SW480 (cell line): ENCODE measurements at places on chromosomes 16 and 17.
A peak's percentile ranks its signal among the peaks of the same experiment; 100 is the strongest.

- DNase-seq = no peak
Measured at GRCh38 chr16:84327926-84328505, 33.3 kb downstream of the WFDC1 start.

GRCh38 chr17:78125976-78126894, 2.3 kb downstream of the TMC6 start:
- DNase-seq = no peak

DNA sequence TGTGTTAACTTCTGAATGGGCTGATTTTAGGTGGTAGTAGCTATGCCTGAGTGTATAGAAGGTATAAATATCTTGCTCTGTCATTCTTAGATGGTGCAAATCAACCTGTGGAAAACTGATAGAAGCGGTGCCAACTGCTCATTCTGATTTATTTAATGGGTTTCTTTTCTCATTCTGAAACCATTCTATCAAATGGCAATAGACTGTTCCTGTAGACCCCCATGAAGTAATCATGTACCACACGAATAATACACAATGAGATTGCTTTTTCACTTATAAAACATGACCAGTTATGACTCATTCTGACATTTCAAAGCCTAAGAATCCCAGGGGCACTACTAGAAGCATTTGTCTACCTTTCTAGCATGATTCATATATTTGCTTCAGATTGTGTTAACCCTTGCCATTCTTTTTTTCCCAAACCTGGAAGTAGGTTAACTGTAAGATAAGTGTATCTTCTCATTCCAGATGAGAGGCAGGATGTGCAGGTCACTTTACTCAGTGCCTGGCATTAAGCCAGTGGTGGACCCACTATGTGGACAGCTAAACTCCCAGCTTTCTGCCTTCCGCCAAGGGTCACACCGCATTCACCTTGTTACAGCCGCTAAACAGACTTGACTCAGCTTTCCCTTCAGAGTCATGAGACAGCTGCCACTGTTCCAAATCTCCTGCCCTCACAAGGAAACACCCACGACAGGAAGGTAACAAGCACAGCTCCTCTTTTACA, 16.4 kb upstream of the SLC16A11 start:
- peak; percentile 87 for DNase-seq

DNA sequence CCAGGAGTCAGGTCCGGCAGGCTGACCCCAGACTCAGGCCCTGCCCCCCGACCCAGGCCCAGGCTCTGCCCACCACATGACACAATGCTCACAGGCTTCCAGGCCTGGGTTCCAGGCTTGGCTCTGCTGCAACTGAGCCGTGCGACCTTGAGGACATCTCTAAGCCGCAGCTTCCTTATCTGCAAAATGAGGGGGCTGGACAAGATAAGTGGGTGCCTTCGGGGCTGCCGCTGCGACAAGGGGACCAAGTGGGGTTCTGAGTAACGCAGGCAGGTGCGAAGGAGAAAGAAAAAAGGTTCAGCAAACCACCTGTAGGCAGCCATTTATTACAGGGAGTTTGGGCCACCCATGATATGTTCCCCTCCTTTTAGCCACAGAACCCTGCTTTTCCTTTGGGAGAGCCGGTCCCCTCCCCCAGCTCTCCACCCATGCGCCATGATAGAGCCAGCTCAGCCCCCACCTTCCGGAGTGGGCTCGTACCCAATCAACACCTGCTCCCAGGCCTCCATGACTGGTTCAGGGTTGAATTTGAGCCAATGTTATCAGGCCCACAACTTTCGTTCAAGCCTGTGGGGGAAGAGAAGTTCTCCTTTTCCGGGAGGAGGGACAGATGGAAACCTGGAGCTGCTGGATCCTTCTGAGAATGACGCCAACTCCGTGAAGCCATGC, 38.2 kb downstream of the RTN4RL1 start:
- DNase-seq = no peak

GRCh38 chr17:16197276-16197675, 18.1 kb downstream of the NCOR1 start:
- DNase-seq = no peak

DNA sequence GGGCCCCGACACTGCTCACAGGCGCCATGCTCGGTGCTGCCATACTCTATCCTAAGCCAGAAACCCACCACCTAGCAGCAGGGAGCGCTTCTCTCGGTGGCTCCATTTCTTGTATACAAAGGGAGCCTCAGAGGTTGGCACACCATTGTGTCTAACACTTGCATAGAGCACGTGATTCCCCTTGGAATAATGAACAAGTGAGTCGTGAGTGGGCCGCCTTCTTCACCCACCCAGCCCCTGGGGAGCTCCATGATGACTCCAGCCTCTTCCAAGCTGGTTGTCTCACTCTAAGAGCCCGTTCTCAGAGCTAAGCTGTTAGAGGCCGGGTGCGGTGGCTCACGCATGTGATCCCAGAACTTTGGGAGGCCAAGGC, 82.3 kb upstream of the ZNF469 start:
- DNase-seq = no peak

GRCh38 chr16:71367241-71367976, 8.9 kb downstream of the CALB2 start:
- DNase-seq = peak; percentile 62

GRCh38 chr17:19915245-19915978, 47.7 kb upstream of the ULK2 start:
- no peak for DNase-seq

- peak; percentile 86 for DNase-seq
Measured at GRCh38 chr17:36001862-36002603, 680 bp upstream of the CCL15 start.

- no peak for DNase-seq
Measured at GRCh38 chr17:40722241-40722640, 18.7 kb upstream of the KRT24 start.

- DNase-seq = no peak
Measured at GRCh38 chr17:27849474-27850185, 43.5 kb downstream of the LYRM9 start.

- DNase-seq = no peak
Measured at GRCh38 chr17:68559316-68559715, 41.9 kb downstream of the FAM20A start.

DNA sequence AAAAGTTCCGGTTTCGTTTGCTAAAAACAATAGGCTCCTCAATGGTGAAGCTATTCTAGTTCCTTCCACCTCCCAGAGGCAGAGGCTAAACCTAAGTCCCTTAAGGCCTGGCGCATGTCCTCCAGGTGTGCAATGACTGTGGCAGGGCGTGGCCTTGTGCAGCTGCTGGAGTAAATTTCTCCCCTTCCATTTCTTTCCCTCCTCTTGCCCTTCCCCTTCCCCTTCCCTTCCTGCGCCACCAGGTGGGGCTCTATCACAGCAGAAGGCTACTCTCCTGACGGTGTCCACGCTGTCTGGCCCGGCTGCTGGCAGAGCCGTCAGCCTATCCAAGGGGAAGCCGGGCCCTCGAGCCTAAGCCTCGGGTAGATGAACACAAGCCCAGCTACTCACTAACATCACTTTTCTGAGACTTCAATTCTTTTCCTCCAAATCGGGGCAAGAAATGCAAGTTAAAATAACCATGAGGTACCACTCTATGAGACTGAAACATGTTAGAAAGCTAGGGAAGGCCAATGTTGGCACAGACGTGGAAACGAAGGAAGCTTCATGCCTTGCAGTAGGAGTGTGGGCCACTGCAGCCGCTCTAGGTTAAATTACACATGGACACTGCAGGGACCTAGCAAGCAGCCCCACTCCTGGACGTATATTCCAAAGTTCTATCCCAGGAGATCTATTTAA, 34.4 kb downstream of the C16orf78 start:
- peak; percentile 90 for DNase-seq

GRCh38 chr17:56269556-56270389, 116.5 kb downstream of the ANKFN1 start:
- no peak for DNase-seq

- no peak for DNase-seq
Measured at GRCh38 chr17:19372011-19372370, 6.3 kb upstream of the MAPK7 start.

DNA sequence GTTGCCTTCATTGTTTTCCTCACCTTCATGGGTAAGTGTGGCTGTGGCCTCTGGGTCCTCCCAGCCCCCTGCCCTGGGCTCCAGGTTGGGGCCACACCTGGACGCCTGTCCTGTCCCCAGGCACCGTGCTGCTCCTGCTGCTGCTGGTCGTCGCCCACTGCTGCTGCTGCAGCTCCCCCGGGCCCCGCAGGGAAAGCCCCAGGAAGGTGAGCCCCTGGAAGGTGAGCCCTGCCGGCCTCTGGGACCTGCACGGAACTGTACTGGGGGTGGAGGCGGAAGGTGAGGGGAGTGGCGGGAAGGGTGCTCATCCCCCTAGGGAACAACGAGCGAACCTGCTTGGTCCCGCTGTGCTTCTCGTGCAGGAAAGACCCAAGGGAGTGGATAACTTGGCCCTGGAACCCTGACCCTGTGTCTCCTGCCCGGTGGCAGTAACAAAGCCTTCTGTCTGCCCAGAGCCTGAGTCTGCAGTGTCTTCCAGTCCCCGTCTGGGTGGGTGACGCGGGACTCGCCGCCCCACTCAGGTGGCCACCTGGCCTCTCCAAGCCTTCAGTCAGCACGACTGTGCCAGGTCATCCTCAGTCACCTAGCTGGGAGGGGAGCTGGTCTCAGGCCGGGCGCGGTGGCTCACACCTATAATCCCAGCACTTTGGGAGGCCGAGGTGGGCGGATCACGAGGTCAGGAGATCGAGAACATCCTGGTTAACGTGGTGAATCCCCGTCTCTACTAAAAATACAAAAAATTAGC, 831 bp downstream of the SMIM22 start:
- DNase-seq = peak; percentile 32

GRCh38 chr16:5502467-5502869, 404.9 kb upstream of the EEF2KMT start:
- DNase-seq = peak; percentile 25

DNA sequence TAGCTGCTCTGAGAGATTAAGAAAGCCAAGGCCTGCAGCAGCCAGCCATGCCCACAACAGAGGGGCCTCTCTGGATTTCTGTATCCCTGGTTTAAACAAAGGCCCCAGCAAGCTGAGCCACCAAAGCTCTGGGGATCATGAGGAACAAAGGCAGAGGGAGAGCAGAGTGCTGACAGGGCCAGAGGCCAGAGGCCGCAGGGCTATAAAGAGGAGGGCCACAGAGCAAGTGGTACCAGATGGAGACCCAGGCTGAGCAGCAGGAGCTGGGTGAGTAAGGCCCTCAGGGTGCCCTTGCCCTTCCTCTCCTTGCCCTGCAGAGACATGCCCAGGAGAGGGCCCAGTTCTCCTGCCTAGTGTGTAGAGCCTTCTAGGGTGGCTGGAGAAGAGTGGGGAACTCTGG, at the start of gene CRYBA1:
CRYBA1 (plus strand) TSS at position 232 of the 400 bp plus-strand sequence; CDS start at position 237, 5 bp downstream.
- no peak for DNase-seq

GRCh38 chr16:66481081-66481942, 54.2 kb downstream of the BEAN1 start:
- DNase-seq = no peak

DNA sequence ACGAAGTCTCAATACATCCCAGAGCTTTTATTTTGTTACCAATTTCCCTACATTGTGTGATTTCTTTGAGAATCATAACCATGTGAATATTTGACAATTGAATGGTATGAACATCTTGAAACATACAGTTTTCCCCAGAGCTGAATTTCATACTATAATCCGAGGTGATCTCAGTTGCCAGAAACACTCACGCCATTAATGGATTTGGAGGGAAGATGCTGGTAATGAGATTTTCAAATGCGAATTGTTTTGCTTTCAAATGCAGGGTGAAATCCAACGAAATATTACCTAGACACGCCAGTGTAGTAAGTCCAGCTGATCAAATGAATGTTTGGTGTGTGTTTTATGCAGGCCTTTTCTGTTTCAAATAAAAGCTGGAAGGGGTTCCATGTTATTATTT, 277.8 kb upstream of the CDH5 start:
- no peak for DNase-seq

GRCh38 chr16:68660359-68660795, 15.3 kb downstream of the CDH3 start:
- no peak for DNase-seq
